ENCODE measurements at places on chromosomes 7 and 10.
A peak's percentile ranks its signal among the peaks of the same experiment; 100 is the strongest.

- DNase-seq = peak; percentile 29
These were observed at the start of gene DOCK1 for GRCh38 chr10:126904818-126905701. Gene DOCK1 (plus strand): TSS chr10:126905428. CDS start chr10:126905518, 90 bp downstream.

- no peak for DNase-seq
These were observed 61.5 kb upstream of the ELMO1 start for GRCh38 chr7:37510043-37510634.

DNA sequence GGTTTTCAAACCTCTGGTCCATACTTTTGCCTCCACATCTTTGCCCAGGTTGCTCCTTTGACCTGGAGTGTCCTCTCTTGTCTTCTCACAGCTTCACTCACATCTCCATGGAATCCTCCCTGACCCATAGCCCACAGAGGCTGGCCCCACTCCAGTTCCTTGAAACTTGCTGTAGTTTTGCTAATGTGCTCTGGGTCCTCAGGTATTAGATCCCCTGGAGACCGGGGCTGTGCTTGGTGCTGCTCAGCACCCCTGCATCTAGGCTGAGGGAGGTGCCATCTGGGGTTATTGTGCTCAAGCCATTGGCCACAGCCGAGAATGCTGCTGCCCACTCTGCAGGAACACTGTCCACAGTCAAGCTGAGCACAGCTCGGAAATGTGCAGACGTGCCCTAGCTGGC is 16.5 kb downstream of the KNDC1 start:
- no peak for DNase-seq

DNA sequence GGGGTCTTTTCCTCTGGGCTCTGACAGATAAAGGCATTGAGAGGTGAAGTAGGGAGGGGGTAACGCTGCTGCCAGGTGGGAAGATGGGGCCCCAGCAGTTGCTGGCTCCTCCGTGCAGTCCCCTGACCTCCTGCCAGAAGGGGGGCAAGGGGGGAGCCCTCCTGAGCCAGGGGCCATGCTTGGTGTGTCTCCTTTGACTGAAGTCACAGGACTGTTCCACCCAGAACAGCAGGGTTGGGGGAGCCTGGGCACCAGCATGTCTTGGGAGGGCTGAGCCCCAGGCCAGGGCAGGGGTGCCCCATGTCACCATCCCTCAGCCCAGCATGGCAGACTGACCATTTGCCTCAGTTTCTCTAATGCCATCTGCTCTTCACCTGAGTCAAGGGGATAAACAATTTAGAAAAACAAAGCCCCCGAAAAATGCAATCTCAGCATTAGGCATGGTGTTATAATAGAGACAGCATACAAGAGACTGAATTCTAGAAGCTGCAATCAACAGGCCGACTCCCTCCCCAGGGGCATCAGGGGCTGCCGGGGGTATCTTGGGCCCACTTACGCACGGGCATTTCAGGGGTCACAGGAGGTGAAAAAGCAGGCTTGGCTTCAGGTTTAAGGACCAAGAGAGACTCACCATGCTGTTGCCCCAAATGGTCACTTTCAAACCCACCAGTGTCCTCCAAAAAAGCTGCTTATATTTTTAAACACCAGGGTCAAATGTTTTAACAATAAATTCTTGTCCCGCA is 108.6 kb upstream of the GPR26 start:
- no peak for DNase-seq

GRCh38 chr10:77940225-77940624 is 13.7 kb upstream of the DLG5 start:
- DNase-seq = no peak

DNA sequence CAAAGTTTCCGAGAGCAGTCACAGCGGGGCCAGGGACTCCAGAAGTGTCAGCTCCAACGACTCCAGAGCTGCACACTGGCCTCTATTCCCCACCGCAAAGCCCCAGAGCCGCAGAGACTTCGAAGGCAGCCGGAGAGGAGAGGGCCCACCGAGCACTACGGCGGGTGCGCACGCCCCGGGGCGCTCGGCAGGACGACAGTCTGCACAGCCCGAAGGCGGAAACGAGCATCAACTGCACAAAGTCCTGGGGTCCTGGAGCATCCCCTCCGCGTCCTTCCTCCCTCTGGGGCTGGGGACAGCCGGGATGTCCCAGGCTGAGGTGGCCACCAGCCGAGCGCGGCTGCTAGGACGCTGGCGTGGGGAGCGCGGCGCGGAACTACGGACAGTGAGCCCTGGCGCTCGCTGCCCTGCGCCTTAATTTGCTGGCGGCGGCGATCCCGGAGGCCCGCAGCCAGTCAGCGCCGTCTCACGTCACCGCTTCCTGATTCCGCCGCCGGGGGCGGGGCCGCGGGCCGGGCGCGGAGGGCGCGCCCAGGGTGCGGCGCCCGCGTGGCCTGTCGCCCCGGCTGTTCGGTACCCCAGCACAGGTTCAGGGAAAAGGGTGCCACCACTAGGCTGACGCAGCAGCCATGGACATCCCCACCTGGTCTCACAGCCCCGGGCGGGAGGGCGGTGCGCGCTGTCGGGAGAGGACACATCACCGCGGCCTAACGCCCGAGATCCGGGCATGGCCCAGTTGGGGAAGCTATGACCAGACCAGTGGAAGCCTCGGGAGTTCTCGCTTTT is at the start of gene TBX20:
TBX20 (minus strand) TSS at position 391 of the 786 bp plus-strand sequence. CDS start 480 bp downstream, outside the sequence.
- DNase-seq = no peak

- DNase-seq = peak; percentile 91
These were observed 86.2 kb upstream of the ANLN start for GRCh38 chr7:36303202-36304098.

DNA sequence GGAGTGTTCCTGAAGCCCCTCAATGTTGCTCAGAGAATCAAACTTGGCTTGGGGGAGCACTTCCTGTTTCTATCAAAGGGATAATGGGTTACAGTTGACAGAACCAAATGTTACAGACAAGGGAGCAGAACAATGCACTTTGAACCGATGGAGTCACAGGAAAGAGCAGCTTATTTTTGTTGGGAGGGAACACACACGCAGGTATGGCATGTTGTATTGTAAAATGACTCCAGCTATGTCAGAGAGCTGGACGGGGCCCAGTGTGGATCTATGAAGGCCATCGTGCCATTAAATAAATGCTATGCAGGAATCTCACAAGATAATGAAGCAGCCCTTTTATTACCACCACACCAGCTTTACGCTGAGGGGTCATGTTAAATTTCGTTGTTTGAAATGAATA is 35.1 kb downstream of the RHOBTB1 start:
- DNase-seq = no peak

- DNase-seq = no peak
These were observed 4.8 kb upstream of the BMPER start for GRCh38 chr7:33900501-33900900.

- no peak for DNase-seq
These were observed 470.1 kb upstream of the NRP1 start for GRCh38 chr10:33804584-33804983.

DNA sequence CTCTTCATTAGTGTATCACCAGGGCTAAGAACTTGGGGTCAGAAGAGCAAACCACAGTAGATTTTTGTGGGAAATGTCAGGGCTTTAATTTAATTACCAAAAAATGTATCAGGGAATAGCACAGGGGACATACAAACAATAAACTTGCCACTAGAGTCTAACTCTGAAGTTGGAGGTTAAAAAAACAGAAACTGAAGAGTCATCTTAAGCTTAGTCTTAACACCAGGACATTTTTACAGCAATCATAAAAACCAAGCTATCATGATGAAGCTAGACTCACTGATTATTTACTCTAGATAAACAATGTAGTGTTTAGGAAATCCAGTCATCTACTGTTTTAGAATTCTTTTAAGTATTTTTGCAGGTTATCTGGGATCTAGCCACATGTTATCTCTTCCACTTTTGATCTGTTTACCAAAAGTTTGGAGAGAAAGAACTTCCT is 48.4 kb upstream of the GLI3 start:
- no peak for DNase-seq

DNA sequence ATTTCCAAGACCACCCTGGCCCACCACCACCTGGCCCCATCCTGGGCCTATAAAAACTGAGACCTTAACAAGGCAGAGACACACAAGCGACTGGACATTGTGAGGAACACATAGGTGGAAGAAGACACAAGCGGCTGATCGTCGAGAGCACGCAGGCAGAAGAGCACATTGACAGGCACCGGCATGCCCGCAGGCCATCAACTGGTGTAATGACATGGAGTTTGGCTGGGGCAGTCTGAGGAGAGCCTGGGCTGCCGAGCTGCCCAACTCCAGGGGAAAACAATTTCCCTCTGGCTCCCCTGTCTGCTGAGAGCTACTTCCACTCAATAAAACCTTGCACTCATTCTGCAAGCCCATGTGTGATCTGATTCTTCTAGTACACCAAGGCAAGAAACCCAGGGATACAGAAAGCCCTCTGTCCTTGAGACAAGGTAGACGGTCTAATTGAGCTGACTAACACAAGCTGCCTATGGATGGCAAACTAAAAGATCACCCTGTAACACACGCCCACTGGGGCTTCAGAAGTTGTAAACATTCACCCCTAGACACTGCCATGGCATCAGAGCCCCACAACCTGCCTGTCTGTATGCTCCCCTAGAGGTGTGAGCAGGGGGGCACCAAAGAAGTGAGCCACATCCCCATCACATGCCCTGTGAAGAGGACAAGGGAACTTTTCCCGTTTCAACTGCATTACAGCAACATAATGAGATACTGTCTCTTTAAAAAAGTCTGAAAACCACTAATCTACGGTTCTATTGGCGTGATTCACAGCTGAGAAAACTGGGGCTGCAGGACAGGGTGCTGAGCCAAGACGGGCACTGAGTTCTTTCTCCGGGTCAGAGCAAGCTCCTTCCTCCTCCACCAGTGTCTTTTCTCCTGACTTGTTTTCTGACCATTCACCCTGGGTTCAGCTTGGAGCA is 18.5 kb upstream of the TNS3 start:
- peak; percentile 47 for DNase-seq

DNA sequence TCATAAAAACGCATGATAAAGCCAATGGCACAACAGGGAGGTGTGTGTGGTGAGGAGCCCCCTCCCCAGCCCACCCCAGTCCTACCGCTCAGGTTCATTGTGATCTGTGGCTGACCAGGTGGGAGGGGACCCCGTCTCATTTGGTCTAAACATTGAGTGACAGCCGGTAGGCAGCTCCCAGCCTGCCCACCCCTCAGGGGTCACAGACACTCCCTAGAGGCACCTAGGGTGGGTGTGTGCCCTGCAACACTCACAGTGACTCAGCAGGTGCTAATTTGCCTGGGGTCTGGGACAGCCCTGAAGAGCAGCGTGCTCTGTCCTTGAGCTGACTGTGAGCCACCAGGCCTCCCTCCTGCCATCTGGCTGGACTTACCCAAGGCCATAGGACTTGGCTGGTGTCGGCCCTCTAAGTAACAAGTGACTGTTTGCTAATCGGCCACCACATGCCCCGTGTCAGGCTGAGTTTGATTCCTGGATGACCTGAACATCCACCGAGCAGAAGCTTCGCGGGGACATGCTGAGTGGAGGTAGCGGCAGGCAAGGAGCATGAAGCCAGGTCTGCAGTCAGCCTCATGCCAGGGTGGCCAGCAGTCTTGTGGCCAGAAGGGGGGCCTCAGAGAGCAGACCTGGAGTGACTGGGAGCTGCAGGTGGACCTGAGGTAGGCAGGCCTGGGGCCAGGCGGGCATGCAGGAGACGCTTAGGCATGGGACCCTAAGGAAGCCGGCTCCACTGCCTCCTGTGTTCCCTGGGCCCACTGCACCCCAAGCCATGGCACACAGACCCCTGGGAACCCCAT is 282.3 kb upstream of the SHH start:
- no peak for DNase-seq

DNA sequence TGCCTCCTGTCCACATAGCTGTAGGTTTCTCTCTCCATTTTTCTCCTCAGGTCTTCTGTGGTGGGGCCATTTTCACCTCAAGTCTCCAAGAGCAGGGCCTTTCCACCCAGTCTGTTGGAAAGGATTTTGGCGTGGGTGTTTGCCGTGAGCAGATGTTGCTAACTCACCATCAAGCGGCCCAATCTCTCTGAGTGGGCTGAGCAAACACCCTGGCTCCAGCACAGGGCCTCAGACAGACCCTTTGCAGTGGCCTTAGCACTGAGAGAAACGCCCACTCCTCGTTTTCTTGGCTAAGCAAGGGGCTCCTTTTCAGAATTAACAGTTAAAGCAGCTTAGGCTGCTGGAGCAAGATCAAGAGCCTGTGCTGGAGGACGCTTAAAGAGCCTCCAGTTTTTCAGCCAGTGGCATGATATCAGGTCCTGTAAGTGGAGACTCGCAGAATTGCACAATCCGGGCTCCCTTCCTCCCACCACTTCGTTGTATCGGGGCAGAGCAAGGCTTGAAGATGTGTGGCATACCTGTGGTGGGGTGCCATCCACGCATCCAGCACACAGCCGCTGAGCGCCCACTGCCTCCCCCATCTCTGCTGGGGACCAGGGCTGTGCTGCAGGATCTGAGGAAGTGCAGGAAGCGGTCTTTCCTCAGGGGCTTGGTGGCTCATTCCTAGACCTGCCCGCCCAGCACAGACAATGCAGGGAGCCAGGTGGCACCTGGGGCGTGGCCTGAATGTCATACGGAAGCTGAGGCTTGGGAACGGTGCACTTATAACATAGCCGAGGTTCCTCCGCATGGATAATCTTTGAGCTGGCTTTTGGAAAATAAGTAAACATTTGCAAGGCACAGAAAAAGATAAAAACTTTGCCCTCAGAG is 142.7 kb downstream of the ADARB2 start:
- DNase-seq = no peak

- no peak for DNase-seq
These were observed 32.8 kb upstream of the MYO3A start for GRCh38 chr10:25901199-25901598.

- no peak for DNase-seq
These were observed 100.2 kb downstream of the COL13A1 start for GRCh38 chr10:69901628-69902505.

DNA sequence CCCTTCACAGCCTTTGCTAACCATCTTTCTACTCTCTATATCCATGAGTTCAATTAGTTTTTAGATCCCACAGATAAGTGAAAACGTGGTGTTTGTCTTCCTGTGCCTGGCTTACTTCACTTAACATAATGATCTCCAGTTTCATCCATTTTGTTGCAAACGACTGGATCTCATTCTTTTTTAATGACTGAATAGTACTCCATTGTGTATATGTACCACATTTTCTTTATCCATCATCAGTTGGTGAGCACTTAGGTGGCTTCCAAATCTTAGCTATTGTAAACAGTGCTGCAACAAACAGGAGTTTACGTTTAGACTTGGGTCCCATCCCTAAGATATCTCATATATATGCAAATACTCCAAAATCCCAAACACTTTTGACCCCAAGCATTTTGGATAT is 9.1 kb downstream of the CDC123 start:
- no peak for DNase-seq

DNA sequence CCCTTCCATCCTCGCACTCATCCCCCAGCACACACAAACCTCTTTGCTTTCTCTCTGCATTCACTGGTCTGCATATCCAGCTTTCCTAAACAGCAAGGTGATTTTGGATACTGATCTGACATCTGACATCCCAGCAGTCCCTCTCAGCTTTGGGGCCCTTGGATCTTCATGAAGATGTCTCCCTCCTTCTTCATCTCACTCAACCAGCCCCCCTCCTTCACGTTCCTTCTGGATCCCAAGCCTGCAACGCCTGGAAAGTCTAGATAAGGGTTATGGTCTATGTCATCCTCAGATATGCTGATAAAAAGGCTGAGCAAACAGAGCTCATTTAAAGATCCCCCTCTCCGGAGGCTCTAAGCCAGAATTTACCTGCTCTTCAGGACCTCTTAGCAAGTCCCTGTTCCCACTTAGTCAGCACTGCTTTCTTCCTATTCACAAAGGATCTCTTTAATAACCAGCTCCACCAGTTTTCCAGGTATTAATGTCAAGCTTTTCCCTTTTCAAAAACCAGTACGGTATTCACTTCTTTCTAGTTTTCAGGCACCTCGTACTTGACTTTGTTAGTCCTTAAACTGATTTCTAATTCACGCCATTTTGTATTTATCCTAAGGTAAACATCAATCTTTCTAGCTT is 38.9 kb downstream of the CREB3L2 start:
- DNase-seq = no peak

GRCh38 chr7:410395-410910 is 109.2 kb downstream of the PDGFA start:
- no peak for DNase-seq
